ENCODE measurements at places on chromosomes 11 and 22.

GRCh38 chr22:43923191-43923590 is 414 bp upstream of the PNPLA3 start:
- peak; percentile 68 for DNase-seq

DNA sequence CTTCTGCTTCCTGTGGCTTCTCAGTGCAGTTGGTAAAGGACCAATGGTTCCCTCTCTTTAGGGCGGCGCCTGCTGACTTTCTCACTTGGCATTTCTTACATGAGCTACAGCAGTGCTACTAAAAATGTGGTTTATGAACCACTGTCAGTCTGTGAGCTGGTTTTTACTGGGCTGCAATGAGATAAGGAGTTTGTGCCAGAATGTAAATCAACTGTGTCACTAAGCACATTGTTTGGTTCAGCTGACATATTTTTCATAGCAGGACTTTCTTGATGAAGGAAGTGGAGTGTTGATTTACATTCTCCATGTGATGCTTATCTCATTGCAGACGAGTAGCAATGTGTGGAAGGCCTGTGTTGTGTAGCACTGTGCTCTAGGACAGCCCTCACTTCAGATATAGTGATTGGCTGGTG is 463.3 kb downstream of the SOX6 start:
- peak; percentile 56 for DNase-seq

DNA sequence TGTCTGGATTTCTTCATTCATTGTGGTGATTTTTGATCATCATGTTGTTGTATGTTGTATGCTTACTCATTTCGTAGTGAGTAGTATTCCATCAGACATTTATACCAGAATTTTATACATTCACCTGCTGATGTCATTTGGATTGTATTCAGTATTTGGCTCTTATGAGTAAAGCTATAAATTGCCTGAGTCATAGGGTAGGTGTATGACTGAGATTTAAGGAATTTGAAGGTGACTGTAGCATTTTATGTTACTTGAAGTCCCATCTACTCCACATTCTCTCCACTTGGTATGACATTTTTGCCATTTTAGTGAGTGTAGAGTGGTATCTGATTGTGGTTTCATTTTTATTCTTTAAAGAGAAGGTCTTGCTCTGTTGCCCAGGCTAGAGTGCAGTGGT is 548.2 kb downstream of the TBC1D22A start:
- DNase-seq = no peak

- DNase-seq = peak; percentile 91
Measured at GRCh38 chr11:970319-970871, 44.7 kb downstream of the AP2A2 start.

- no peak for DNase-seq
Measured at GRCh38 chr11:122661182-122661945, 5.8 kb downstream of the UBASH3B start.

- DNase-seq = no peak
Measured at GRCh38 chr22:40147388-40148176, 30.1 kb upstream of the TNRC6B start.

- DNase-seq = peak; percentile 17
Measured at GRCh38 chr22:41681616-41682015, 7.1 kb downstream of the SNU13 start.

- DNase-seq = no peak
Measured at GRCh38 chr11:83153764-83154163, 3.2 kb upstream of the PCF11 start.
